Mucosa of descending colon (tissue), 3 donors: ENCODE measurements at places on chromosomes 6 and 20. TPM values are rescaled to one million over a fixed set of nuclear protein-coding genes. Genes with fewer than 3 reads are reported as not detected.

DNA sequence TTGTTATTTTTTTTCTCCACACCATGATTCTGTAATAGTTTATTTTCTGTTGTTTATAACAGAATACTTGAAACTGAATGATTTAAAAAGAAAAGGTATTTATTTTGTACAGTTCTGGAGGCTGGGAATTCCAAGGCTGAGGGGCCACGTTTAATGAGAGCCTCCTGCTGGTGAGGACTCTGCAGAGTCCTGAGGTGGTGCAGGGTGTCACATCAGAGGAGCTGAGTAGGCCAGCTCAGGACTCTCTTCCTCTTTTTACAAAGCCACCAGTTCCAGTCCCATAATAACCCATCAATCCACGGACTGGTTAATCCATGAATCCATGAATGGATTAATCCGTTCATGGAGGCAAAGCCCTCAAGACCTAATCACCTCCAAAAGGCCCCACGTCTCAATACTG lies 71.6 kb downstream of the TFAP2A start:
- DNase-seq = no peak

DNA sequence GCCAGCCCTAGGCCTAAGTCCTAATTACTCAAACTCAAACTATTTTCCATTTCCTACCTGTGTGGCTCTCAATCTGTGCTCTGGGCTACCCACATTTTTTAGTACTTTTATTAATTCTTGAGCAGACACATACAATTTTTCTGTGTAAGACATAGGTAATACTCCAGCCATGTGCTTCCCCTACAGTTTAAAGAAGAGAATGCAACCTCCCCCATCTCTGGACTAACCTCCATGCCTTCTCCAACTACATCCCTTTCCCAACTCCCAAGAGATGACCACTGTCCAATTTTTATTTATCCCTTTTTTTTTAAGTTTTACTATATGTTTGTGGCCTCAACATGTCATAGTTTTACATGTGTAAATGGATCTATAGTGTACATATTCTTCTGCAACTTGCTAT lies 5.8 kb downstream of the HMGN4 start:
- no peak for DNase-seq

GRCh38 chr6:28336284-28337120 lies 554 bp upstream of the ZSCAN31 start:
- peak; percentile 27 for DNase-seq

- no peak for DNase-seq
Measured at GRCh38 chr6:80860107-80860506, 753.6 kb downstream of the BCKDHB start.

- DNase-seq = no peak
Measured at GRCh38 chr6:150878347-150879213, 13.1 kb downstream of the MTHFD1L start.

GRCh38 chr6:157978021-157978783 lies 3.5 kb upstream of the SYNJ2 start:
- DNase-seq = no peak

GRCh38 chr6:36805917-36806316 lies 33.3 kb downstream of the CPNE5 start:
- DNase-seq = no peak

DNA sequence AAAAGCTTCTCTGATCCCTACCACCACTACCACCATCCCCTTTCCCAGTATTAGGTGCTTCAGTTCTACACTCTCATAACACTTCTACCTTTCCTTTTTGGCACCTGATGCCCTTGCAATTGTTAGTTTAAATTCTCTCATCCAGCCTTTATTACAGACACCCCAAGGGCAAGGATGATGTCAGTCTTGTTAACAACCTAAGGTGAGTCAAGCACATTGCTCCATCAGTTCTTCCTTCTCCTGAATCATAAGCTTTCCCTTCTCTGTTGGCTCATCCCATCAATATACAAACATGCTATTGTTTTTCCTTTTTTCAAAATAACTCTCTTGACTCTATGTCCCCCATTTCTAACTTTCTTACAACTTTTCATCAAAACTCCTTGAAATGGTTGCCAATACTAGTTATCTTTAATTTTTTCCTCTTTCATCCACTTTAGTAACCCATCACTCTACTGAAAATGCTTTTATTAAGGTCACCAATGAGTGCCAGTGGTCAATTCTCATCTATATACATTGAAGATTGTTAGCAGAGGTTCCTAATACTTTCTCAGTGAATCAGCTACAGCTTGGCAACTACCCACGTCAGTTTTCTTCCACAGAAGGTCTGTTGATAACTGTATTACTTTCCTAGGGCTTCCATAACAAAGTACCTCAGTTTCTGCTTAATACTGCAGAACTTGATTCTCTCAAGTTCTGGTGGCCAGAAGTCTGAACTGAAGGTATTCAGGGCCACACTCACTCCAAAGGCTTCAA lies 97.1 kb upstream of the FLRT3 start:
- no peak for DNase-seq

- no peak for DNase-seq
Measured at GRCh38 chr6:12232339-12232738, 57.8 kb upstream of the EDN1 start.

The SLC22A16 gene
- total RNA-seq = 0.46 TPM

DNA sequence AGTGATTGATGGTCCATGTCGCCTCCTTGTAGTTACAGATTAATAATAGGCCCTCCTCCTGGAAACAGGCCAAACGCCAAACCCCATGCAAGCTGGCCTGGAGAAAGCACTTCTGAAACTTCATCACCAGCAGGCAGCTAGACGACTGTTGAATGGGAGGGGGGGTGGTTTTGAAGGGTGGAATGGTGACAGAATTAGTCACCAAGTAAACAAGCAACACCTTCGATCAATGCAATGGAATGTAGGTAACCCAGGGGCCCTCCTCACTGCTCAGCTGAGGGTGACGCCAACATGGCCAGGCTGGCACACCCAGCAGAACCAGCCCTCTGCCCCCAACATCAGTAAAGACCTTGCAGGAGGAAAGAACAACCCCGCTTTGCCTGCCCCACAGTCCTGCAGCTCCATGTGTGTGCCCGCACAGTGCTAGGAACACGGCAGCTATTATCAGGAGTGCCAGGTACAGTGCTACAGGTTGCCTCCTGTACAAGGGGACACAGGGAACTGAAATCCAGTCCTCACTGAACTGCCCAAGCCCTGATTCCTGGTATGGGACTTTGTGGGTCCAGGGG lies 2.7 kb downstream of the BCAS1 start:
- peak; percentile 80 for DNase-seq

DNA sequence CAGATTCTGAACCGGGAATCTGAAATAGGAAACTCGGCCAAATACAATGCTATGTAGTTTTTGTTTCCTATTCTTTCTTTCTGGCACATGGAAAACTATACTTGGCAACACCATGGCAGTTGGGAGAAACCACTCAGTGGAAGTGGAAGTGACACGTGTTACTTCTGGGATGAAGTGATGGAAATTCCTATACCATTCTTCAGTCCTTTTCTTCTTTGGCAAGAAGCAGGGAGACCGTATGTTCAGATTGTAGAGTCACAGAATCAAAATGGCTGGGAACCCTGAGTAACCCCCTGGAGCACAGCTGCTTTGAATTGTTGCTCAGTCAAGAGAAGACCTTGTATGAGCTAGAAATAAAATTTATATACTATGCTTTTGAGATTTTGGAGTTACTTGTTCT lies 18.8 kb upstream of the TINAG start:
- DNase-seq = no peak

GRCh38 chr6:25645916-25646315 lies 6.1 kb upstream of the SCGN start:
- DNase-seq = no peak

DNA sequence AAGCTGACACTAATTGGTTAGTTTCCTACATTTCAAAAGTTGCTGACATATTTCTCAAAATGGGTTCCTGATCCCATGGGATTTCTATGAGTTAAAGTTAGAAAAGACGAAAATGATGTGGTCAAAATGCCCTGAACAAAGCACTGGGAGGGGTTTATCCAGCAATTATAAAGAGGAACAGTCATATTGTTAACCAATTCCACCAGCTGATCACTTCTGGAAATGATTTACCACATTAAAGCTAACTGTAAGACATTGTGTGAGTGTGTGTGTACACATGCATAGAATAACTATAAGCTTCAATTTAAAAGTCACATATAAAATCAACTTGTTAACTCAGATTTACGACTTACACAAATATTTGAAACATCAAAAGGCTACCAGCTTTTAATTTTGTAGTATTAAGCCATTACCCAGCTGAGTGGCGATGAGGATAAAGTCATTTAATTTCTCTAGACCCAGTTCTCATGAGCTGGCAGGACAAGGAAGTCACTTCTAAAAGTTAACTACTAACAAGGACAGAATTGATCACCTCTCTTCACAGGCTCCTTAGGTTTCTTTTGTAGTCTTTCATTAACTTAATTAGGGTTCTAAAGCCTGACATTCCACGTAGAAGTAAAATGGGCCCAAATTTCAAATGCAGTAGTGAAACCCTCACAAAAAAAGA lies 40.4 kb downstream of the MAN1A1 start:
- DNase-seq = no peak

DNA sequence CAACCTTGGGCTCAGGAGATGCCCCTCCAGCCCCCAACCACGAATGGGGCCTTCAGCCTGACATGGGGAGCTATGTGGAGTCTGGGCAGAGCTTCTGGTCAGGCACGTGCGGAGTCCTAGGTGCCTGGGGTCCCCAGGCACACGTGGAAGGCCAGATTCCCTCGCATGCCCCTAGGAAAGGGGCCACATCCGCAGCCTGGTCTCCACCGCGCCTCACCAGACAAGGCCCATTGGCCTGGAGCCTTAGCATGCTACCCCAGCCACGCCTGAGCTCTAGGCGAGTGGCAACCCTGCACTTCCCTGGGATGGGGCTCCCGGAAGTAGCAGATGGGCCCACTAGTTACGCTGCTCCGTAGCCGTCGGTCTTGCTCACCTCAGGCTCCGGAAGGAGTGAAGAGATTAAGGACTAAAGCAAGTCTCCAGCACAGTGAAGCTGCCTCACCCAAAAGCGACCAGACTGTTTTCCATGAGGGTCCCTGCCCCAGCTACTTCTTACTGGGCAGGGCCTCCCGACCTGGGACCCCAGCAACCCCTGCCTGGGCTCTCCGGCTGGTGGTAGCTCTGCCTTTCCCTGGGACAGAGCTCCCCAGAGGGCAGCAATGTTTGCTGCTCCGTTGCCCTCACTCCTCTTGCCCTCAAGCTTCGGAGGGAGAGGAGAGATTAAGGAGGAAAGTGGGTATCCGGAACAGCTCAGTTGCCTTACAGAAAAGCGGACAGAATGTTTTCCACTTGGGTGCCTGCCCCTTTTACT lies 93.2 kb upstream of the IMPG1 start:
- DNase-seq = no peak

DNA sequence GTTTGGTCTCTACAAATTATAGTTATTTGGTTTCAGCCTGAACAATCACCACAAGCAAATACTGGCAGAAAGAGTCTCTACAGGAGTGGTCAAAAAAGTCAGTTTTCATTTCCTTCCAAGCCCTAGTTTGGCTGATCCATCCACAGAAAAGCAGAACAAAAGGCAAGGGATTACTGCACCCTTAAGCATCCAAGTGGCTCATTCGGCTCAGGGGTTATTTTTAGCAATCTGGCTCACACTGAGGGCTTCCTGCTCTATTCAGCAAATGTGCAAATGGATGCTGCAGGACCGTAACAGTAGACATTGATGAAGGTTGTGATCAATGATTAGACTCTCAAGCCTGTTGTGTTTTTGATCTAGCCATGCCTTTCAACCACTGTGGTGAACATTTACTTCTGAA lies 62.2 kb upstream of the FABP7 start:
- DNase-seq = no peak

DNA sequence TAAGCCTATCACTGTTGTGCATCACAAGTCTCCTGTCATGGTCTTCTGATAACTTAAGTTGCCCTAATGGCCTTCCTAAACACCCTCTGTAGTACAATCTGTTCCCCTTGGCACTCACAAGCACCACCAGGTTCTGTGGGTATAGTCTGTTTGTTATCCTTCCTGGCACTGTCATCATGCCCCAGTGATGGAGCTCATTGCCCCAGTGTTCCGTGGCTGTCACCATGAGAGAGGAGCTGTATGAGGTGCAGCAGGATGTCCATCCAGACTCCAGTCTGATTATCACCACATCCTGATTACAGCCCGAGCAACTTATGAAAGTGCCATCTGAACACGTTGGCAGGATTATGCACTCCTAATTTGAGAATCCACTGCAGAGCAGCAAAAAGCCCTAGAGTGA lies 380.1 kb downstream of the FRK start:
- DNase-seq = no peak

The RNF146 gene
- 25.1 TPM for total RNA-seq

The KIF6 gene
- 0.52 TPM for total RNA-seq

The KCNS1 gene
- 0.17 TPM for total RNA-seq

GRCh38 chr20:7459083-7459482 lies 481.2 kb downstream of the HAO1 start:
- DNase-seq = no peak

The SASH1 gene
- 47.3 TPM for total RNA-seq

The PRSS16 gene
- total RNA-seq = 13.0 TPM

- no peak for DNase-seq
Measured at GRCh38 chr6:121548131-121548530, 112.7 kb downstream of the GJA1 start.

GRCh38 chr6:161057103-161058091 lies 65.8 kb downstream of the MAP3K4 start:
- no peak for DNase-seq

GRCh38 chr6:11830105-11830504 lies 51.5 kb upstream of the ADTRP start:
- no peak for DNase-seq

The KLC4 gene
- 144 TPM for total RNA-seq

The NINL gene
- total RNA-seq = 15.1 TPM

- DNase-seq = no peak
Measured at GRCh38 chr6:33248643-33248931, 23.1 kb downstream of the VPS52 start.

DNA sequence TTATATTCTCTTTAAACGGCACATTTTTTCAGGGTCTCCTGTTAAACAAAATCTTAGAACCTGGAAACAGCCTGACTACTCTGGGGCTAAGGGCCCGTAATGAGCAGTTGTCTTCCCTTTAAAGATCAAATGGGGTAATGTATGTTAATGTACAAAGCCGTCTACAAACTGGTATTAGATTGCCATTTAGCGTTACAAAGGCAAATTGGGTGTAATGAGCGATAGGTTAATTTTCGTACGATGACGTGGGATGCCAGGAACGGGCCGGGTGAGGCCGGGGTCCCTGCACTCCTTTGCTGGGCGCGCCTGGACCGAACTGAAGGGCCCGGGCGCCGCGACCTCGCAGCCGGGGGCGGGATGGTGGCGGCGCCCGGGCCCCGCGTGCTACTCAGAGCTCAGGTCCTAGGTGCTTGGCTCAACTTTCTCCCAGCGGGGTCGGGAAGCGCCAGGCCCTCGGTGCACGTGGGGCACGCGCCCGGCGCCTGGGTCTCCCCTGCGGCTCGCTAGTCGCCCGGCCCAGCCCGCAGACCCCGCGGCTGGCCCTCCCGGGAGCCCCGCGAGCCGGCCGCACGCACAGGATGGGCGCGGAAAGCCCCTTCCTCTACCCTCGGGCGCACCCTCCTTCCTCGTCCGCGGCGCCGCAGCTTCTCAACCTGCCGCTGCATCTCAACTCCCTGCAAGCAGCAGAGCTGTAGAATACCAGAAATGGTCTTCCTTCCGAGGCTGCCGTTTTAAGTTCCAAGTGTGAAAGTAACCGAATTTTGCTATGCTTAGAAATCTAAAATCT lies 5.9 kb downstream of the NKX2-4 start:
- DNase-seq = no peak

The CGA gene
- not detected for total RNA-seq
